ENCODE measurements at places on chromosomes 12 and 14. TPM values are rescaled to one million over a fixed set of nuclear protein-coding genes. Genes with fewer than 3 reads are reported as not detected.

Gene MGP
- 1,009 TPM for total RNA-seq

Gene GALNT8
- 1.3 TPM for total RNA-seq

Gene IAPP
- not detected for total RNA-seq

Gene KRT72
- total RNA-seq: not detected

Gene TAMALIN
- total RNA-seq: 10.8 TPM

Gene CLEC4C
- total RNA-seq: not detected

Gene CCDC60
- 2.8 TPM for total RNA-seq

Gene CISTR
- total RNA-seq: not detected

Gene CEBPE
- 0.68 TPM for total RNA-seq

Gene DHH
- not detected for total RNA-seq

Gene DPF3
- 2.9 TPM for total RNA-seq

Gene GPX2
- total RNA-seq: not detected

Gene C12orf50
- total RNA-seq: not detected

Gene DLGAP5
- total RNA-seq: not detected

Gene ASB2
- 154 TPM for total RNA-seq

Gene MNAT1
- total RNA-seq: 22.4 TPM

Gene KRT83
- total RNA-seq: not detected

Gene TAPBPL
- total RNA-seq: 27.5 TPM
